ENCODE measurements at places on chromosomes 11 and 22.

GRCh38 chr11:131867457-131868257, 497.2 kb downstream of the NTM start:
- DNase-seq = peak; percentile 91

- no peak for DNase-seq
Measured at GRCh38 chr22:26597480-26597879, 7.5 kb upstream of the TPST2 start.

DNA sequence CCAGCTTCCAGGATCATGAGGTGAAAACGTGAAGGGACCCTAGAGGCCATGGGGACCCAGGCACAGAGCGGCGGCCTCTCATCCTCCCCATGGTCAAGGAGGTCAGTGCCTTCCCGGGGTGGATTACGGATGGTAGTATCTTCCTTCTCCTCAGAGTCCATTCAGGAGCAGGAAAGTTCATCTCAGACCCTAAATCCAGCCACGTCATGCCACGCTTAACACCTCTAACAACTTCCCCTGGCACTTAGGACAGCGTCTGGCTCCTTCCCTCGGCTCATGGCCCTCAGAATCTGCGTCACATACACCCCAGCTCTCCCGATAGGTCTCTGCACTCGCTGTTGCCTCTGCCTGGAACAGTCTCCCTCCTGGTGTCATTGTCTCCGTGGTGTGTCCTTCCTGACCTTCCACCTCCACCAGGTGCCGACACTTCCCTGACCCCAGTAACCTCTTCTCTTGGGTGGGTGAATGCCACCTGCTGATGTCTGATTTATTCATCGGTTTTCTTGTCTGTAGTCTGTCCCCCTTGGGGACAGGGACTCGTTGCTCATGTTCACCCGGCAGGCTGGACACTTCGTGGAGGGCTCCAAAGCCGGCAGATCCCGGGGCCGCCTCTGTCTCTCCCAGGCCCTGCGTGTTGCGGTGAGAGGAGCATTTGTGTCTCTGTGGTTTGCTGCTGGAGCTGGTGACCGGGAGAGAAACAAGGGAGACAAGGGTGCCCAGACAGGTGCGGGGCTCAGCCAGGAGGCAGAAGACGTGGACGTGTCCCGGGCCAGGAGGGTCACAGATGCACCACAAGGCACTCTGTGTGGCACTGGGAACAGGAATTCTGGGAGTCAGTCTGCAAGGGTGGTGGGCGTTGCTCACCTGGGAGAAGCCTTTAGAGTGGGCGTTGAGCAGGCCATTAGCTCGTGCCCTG, 1.4 kb downstream of the MYEOV start:
- no peak for DNase-seq

GRCh38 chr22:20174785-20175596, 24.1 kb upstream of the CCDC188 start:
- DNase-seq = no peak

DNA sequence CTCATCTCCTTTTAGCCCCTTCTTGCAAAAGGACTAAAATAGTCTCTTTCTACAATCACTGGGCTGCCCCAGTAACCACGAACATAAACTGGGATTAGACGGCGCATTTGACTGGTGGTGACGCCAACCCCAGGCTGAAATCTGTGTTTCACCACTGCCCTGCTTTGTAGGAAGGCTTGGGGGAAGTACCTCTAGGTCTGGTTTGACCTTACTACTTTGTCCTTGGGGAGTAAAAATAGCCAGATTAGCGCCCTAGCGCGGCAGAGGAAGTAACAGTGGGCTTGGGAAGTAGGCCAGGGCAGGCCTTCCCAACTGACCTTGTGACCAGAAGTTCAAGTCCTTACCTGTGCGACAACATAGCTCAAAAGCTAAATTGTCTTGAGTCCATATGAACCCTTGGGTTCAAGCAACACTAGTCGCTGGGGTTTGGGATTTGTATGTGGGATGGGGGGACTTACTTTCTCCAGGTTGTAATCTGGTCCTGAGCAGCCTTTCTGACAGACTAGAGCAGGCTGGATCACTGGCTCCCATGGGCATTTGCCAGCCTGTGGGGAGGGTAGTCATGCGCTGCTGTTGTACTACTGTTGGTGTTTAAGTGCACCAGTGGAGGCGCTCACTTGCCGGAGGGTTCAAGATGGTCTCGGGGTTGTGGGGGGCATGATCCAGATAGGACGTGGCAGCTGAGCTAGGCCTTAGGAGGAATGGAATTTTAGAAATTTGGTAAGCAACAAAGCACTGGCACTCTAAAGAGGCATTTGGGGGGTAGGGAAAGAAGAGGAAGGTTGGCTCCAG, 953 bp upstream of the PACS1 start:
- peak; percentile 44 for DNase-seq

- no peak for DNase-seq
Measured at GRCh38 chr11:69541501-69542313, 60.2 kb downstream of the LINC01488 start.

DNA sequence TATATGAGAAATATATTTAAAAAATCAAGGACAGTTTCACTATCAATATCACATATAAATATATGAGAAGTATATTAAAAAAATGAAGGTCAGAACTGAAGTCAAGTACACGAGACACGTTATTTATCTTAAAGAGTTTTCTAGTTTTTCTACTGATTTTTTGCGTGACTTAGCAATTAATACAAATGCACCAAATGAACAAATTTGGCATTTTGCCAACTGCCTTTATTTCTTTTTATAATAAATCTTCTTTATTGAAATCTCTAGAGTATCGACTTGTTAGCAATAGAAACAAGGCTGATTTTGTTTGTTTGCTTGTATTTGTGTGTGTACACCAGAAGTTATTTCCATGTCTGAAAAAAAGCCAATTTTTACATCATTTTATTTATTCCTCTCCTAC, 1684.7 kb upstream of the RAG2 start:
- DNase-seq = no peak

DNA sequence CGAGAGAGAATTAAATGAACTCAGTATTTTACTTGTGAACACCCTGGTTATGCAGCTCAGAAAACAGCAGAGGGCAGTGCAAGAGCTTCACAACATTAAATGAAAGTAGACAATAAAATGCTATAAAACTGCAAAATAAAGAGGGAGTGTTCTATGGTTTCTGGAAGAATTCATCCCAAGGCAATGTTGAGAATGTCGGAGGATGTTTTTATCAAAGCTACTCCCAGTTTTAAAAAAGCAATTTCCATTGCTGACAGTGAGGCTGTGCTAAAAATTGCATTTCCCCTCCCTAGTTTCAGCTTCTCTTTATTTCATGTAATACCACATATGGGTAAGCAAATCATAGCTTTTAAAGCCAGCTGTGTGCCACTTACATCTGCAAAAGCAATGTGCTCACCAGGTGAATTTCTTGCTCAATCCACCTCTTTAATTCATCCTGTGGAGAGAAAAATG, 296.8 kb downstream of the RAB38 start:
- peak; percentile 48 for DNase-seq

DNA sequence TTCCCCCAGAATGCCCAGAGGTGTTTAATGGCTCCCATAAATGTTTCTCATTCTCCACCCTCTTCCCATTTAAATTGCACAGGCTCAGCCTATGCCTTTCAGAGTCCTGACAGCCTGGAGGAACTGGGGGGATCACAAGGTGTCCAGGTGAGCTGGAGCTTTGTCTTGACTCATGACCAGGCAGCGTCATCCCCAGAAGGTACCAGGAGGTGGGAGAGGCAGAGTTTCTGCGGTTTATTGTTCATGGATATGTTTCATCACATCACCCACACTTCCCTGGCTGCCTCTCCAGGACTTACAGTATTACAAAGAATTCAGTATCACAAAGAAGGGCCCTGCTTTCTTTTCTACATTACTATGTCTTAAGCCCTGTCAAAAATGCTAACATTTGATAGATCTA, 103.2 kb upstream of the GALNT18 start:
- no peak for DNase-seq

- no peak for DNase-seq
Measured at GRCh38 chr11:71302911-71303310, 50.5 kb upstream of the SHANK2 start.

- DNase-seq = no peak
Measured at GRCh38 chr11:66856496-66857233, at the start of gene LRFN4. Gene LRFN4, plus strand, starts transcription at chr11:66857064. Its CDS starts 681 bp downstream, at chr11:66857745.

DNA sequence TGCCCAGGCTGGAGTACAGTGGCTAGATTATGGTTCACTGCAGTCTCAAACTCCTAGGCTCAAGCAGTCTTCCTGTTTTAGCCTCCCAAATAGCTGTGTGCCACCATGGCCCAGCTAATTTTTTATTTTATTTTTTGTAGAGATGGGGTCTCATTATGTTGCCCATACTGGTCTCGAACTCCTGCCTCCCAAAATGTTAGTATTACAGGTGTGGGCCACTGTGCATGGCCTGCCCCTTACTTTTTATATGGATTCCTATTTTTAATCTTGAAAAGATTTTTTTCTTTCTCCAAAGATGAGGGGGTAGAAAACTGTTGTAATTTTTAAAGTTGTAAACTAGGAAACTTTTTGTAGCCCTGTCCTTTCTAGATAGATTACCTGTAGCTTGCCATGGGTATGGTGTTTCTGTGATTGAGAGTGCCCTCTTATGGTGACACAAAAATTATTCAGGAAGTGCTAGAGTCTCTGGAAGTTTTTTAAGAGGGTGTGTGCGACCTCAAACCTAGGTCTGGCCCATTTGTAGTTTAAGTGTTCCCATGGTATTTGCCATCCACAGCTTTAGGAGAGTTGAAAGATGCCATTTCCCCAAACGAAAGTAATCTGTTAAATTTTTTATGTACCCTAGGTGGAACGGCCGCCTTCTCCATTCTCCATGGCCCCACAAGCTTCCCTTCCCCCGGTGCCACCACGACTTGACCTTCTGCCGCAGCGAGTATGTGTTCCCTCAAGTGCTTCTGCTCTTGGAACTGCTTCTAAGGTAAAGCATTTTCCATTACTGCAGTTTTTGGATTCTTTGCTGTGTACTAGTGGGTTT, 32.4 kb downstream of the MCAM start:
- DNase-seq = peak; percentile 55

DNA sequence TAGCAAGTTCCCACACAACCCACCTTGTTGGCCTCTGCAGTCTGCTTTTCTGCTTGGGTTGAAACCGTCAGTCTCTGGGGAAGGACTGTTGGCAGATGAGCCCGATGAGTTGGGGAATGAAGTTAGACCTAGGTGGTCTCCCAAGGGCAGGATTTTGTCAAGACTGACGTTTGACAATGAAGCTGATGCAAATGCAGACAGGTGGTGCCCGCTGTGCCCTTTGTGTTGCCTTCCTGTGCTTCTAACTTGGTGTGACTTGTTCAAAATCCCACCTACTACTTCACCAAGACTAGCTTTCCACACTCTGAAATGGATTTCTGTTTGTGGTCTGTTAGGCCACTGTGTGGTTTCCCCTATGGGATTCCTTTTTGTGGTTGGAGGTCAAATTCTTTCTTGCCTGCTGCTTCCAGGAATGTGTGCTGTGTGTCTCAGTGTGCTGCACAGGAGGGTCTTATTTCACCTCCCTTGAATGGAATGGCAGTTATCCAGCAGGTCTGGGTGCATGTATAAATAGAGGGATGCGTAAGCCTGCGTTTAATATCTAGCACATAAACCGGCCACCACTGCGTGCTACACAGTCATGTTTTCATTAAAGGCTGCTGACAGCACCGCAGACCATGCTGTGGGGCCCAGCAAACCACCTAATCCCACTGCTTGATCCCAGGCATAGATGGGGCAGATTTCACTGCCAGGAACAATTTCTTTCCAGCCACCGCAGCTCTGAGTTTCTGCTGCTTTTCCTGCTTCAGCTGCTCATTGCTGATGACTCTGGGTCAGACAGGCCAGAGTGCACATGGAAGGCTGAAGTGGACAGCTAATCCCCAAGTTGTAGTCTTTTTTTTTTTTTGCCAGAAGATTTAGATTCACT, 44.8 kb downstream of the ADAMTS8 start:
- DNase-seq = peak; percentile 99

- DNase-seq = peak; percentile 58
Measured at GRCh38 chr11:34214961-34215805, 109.8 kb downstream of the NAT10 start.

DNA sequence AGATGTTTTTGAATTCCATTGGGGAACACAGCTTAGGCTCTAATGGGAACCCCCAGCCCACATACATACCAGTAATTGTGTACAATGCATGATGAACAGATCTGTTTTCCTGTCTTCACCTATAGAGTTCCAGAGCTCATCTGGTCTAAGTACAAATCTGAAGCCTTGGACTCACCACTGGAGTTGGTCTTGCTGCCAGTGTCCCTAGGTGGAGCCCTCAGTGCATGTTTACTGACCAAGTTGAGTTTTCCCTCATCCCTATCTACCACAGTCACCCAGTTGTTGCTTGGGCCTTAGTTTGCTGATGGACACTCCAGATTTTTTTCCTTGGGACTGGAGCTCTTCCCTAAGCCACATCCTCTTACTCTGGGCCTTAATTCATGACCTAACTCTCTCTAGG, 159.2 kb upstream of the DDI1 start:
- peak; percentile 6 for DNase-seq

DNA sequence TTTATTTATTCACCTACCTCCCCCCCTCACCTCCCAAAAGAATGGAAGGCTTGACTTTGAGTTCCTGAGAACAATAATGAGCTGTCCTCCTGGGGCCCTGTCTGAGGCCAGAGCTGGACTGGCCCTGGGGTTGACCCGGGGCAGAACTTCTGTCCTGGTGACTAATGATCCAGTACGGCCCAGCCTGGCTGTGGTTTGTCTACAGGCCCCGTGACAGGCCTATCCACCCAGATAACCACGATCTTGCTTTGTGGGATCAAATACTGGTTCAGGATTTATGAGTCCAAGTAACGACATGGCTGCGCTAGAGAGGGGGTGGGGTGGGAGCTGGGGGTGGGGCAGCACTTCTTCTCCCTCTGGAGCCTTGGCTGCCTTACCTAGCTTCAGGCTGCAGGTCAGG, 81.5 kb downstream of the WT1 start:
- no peak for DNase-seq

DNA sequence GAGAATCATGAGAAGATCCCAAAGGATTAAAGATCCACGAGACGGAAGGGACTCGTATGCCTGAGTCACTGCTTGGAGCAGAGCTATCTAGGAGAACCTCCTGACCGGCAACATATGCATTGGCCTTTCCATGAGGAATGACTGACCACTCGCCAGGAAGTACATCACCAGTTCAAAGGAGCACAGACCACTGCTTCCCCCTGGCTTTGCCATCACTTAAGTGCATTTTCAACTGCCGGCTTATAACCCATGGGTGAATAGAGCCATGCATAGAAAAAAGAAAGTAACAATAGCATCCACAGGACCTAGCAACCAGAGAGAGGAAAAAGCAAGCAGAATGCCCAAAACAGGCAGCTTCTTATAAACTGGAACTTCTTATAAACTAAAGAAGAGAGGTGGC, 98.3 kb upstream of the ZC3H12C start:
- DNase-seq = peak; percentile 10

- no peak for DNase-seq
Measured at GRCh38 chr11:86416494-86416893, 41.8 kb downstream of the CCDC81 start.

GRCh38 chr11:124807201-124807600, 7.0 kb upstream of the MSANTD2 start:
- no peak for DNase-seq
